ENCODE measurements at places on chromosomes 7 and 10.

- DNase-seq: no peak
Observed at GRCh38 chr10:75588031-75588430, 156.6 kb downstream of the LRMDA start.

- DNase-seq: no peak
Observed at GRCh38 chr10:49750546-49750945, 11.6 kb downstream of the OGDHL start.

- DNase-seq: no peak
Observed at GRCh38 chr7:115007751-115008150, 85.9 kb downstream of the MDFIC start.

GRCh38 chr7:140447841-140448240 is 31.5 kb downstream of the MKRN1 start:
- no peak for DNase-seq

- DNase-seq: no peak
Observed at GRCh38 chr10:75283671-75284470, 48.1 kb upstream of the COMTD1 start.

DNA sequence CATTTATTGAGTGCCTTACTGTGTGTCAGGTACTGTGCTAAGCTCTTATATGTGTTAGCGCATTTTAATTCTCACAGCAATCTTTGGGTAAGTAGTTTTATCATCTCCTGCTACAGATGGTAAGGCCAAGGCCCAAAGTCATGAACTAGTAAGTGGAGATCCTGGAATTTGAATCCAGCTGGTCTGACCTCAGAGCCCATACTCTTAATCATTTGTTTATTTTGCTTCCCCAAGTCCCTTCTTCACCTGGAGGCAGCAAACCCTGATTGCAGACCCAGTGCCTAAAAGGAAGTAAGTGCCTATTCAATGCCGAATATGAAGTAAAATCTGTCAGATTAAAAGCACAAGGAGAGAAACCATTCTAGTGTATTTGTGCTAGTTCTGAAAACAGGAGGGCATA is 182.9 kb upstream of the TCF7L2 start:
- DNase-seq: no peak

- no peak for DNase-seq
Observed at GRCh38 chr7:137606061-137606674, 240.6 kb downstream of the DGKI start.
